ENCODE measurements at places on chromosomes 4 and X. TPM values are rescaled to one million over a fixed set of nuclear protein-coding genes. Genes with fewer than 3 reads are reported as not detected.

- no peak overlapping the region for H3K27ac ChIP-seq
- H3K4me3 ChIP-seq, result no peak overlapping the region
- DNase-seq, result no peak
- H3K36me3 ChIP-seq, result no peaks in the 10 kb centered on the region
- peaks cover 7% of the 10 kb centered on the region for H3K27me3 ChIP-seq
Measured at GRCh38 chrX:107764845-107765608, 10.6 kb downstream of the TSC22D3 start.

DNA sequence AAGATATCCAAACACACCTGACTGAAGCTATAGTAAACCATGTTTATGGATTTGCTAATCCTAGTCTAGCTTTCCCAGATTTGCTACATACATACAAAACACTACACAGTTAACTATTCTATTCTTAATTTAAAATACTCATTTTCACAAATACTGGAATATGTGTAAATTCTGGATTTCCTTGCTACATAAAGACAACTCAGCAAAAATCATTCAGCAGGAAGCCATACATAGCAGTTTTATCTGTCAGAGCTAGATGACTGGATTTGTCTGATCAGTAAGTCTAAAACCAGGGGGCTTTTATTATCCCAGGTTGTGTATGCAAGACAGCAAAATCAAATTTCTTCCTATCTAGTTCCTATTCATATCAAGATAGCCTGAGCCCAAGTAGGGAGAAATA, 98.1 kb downstream of the CNOT6L start:
- no peaks in the 10 kb centered on the region for H3K27me3 ChIP-seq
- no peak overlapping the region for H3K4me3 ChIP-seq
- H3K4me1 ChIP-seq, result peaks cover 25% of the 10 kb centered on the region
- H3K36me3 ChIP-seq, result peaks cover 3% of the 10 kb centered on the region
- no peak overlapping the region for H3K27ac ChIP-seq
- DNase-seq, result no peak

DNA sequence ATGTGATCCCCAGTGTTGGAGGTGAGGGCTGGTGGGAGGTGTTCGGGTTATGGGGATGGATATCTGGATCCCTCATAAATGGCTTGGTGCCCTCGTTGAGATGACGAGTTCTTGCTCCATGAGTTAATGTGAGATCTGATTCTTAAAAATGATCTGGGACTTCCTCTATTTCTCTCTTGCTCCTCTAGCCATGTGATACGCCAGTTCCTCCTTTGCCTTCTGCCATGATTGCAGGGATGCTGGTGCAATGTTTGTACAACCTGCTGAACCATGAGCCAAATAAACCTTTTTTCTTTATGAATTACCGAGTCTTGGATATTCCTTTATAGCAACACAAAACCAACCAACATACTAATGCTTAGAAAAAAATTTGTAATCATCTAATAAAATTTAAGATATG, 56.6 kb downstream of the STAP1 start:
- peaks cover 36% of the 10 kb centered on the region for H3K36me3 ChIP-seq
- no peaks in the 10 kb centered on the region for H3K27me3 ChIP-seq
- no peak overlapping the region for H3K27ac ChIP-seq
- H3K4me1 ChIP-seq, result no peaks in the 10 kb centered on the region
- DNase-seq, result no peak
- H3K4me3 ChIP-seq, result no peak overlapping the region

DNA sequence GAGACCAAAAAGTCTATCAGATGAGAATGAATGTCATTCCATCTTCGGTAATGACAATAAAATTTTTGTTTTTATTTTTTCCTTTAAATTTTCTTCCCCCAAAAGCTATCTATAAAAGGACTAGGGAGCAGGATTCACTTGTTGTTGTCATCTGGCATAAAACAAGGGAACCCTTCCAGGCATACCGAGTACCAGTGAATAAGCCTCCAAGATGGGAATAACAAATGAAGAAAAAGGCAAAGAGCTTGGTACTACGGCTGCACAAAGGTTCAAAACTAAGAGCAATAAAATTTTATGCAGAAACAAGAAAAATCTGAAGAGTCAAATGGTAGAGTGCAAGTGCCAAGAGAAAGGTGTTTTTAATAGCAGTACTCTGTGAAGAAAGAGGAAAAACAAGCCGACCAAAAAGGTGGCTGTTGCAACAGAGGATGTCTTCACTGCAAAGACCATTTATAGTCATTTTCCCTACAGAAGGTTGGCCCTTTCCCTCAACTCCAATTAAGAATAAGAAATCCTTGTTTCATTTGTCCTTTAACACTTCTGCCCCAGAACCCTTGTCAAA, 25.8 kb downstream of the PPP3CA start:
- peaks cover 5% of the 10 kb centered on the region for H3K4me1 ChIP-seq
- DNase-seq, result no peak

DNA sequence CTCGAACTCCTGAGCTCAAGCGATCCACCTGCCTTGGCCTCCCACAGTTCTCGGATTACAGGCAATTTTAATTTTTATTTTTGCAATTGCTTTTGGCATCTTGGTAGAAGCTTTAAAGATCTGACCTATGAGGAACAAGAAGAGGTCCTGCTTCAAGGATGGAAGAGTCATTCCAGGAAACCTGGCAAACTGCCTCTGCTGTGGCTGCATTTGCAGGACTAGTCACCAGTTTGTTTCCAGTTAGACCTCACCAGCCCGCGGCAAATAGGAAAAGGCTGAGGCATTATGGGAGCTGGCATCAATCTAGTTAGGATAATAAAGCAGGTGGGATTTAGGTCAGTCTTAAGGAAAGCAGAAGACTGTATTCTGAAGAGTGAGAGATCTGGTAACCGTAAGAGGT, 51.9 kb upstream of the LAS1L start:
- no peaks in the 10 kb centered on the region for H3K36me3 ChIP-seq

- no peaks in the 10 kb centered on the region for H3K36me3 ChIP-seq
- no peak overlapping the region for H3K27ac ChIP-seq
- H3K27me3 ChIP-seq, result no peaks in the 10 kb centered on the region
- DNase-seq, result peak; percentile 8
- H3K4me3 ChIP-seq, result no peak overlapping the region
- peaks cover 33% of the 10 kb centered on the region for H3K4me1 ChIP-seq
Measured at GRCh38 chr4:83552924-83553323, 17.0 kb downstream of the GPAT3 start.

- no peak overlapping the region for H3K4me3 ChIP-seq
- H3K27me3 ChIP-seq, result no peaks in the 10 kb centered on the region
- H3K27ac ChIP-seq, result no peak overlapping the region
- no peaks in the 10 kb centered on the region for H3K4me1 ChIP-seq
- DNase-seq, result no peak
Measured at GRCh38 chr4:58590722-58591121, 1480.5 kb upstream of the IGFBP7 start.

DNA sequence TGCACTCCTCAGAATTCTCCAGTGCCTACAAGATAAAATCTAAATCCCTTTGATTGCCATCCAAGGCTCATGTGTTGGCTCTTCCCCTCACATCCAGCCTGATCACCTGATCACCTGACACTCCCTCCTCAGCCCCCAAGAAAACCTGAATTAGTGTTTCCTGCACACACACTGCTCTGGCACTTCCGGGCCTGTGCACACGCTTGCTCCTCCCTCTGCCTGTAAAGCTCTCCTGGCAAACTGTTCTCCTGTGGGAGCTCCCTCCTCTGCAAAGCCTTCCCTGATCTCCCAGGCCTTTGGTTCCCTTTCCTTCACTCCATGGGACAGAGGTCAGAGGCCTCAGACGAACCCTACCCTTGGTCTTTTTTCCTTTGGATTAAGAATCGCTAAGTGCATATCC, 19.9 kb downstream of the PHKA2 start:
- H3K27me3 ChIP-seq, result no peaks in the 10 kb centered on the region
- no peaks in the 10 kb centered on the region for H3K36me3 ChIP-seq
- DNase-seq, result no peak

DNA sequence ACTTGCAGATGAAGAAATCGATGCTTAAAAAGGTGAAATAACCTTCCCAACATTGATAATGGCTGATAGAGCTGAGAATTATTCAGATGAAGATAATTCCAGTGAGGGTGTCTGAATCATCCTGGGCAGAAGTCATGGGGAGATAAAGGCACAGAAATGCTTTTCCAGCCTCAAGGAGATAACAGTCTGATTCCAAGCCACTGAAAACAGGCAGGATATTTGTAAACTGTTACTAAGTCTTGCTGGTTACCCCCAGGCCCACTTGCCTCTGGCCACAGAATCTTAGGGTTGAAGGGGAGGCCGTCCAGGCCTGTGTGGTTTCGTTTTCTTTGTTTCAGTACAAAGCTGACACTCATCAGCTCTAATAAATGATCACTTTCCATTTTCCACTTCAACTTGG, 158.5 kb downstream of the SH3KBP1 start:
- H3K36me3 ChIP-seq, result peaks cover 3% of the 10 kb centered on the region
- no peak for DNase-seq
- peaks cover 63% of the 10 kb centered on the region for H3K4me1 ChIP-seq
- peak overlapping the region; percentile 82 for H3K27ac ChIP-seq

- H3K27ac ChIP-seq, result no peak overlapping the region
- no peak for DNase-seq
- no peaks in the 10 kb centered on the region for H3K27me3 ChIP-seq
- H3K36me3 ChIP-seq, result no peaks in the 10 kb centered on the region
- peaks cover 4% of the 10 kb centered on the region for H3K4me1 ChIP-seq
- no peak overlapping the region for H3K4me3 ChIP-seq
Measured at GRCh38 chr4:146514651-146515357, 6.9 kb downstream of the SLC10A7 start.

DNA sequence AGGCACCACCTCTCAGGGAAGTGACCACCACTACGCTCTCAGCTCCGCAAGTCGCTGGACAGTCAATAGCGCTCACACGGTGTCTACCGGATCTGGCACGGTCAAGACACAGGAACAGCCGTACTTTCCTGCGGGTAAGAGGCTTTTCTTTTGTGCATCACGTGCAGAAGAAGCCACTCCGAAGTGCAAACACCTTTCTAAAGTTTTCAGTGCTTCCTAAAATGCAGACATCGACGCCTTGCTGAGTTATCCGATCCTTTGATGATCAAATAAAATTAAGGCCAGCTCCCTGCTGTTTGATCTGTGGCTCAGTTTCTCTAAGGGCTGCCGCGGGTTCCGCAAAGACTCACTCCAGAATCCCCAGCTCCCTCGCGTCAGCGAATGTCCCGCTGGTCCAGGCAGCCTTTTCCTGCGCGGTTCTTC, 71.8 kb downstream of the FBXO8 start:
- peak overlapping the region; percentile 68 for H3K4me3 ChIP-seq
- no peak for DNase-seq
- H3K4me1 ChIP-seq, result peaks cover 30% of the 10 kb centered on the region
- H3K27me3 ChIP-seq, result peaks cover 81% of the 10 kb centered on the region
- H3K27ac ChIP-seq, result no peak overlapping the region

DNA sequence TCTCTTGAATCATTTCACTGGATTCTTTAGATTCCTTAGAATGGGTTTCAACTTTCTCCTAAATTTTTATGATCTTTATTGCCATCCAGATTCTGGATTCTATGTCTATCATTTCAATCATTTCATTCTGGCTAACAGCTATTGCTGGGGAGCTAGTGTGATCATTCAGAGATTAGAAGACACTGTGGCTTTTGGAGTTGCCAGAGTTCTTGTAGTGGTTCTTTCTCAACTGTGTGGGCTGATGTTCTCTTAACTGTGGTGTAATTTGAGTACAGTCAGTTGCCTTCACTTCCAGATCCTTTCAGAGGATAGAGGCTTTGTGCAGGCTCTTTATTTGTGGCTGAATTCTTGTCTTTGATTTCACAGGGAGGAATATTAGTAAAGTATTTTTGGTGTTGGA, 12.1 kb upstream of the CSN2 start:
- H3K36me3 ChIP-seq, result no peaks in the 10 kb centered on the region
- no peak overlapping the region for H3K27ac ChIP-seq
- no peak for DNase-seq
- H3K4me1 ChIP-seq, result no peaks in the 10 kb centered on the region
- H3K27me3 ChIP-seq, result no peaks in the 10 kb centered on the region

DNA sequence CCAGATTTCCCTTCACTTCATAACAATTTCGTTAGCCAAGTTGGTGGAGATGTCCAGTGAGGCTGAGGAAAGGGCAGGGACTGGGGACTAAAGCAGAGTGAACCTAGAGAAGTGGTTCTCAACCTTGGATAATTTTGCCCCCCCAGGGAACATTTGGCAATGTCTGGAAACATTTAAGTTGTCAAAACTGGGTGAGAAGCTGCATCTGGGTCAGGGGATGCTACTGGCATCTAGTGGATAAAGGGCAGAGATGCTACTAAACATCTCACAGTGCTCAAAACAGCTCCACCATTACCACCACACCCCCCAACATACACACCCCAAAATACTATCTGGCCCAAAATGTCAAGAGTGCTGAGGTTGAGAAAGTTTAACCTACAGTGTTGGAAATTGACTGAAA, 32.0 kb upstream of the FGF16 start:
- peaks cover 50% of the 10 kb centered on the region for H3K27me3 ChIP-seq
- no peak overlapping the region for H3K27ac ChIP-seq
- no peak for DNase-seq

DNA sequence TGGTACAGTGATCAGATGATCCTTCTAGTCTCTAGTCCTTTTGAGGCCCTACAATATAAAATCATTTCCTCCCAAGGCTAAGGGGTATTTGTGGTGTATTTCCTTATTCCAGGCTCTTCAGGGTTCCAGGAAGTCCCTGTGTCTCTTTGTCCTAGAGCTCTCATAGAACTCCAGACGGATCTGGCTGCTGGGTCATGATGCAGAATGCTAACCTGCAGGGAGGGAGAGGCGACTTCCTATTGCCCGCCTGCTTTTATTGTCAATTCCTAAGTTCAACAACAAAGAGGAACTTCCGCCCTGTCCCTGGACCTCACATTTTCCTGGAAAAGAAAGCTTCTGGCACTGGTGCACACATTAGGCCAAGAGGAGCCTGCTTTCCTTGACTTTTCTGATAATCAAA, 45.9 kb upstream of the ZNF827 start:
- H3K36me3 ChIP-seq, result no peaks in the 10 kb centered on the region
- no peak for DNase-seq
- no peak overlapping the region for H3K4me3 ChIP-seq
- H3K27me3 ChIP-seq, result peaks cover 5% of the 10 kb centered on the region

DNA sequence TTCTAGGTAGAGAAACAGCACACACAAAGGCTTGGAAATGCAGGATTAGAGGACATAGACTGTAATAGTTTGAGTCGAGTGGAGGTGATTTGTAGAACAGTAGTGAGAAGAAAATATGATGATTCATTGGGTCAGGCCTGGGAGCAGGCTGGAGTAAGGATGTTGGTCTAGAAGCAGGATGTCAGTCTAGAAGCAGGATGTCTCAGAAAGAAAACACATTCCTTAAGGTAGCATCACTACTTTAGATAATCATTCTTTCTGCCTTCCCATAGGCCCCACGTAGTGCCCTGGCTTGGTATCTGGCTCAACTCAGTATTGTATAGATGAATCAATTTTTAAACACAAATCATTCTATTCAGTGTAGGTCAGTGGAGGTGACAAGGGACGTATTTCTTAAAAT, 11.2 kb upstream of the DACH2 start:
- no peaks in the 10 kb centered on the region for H3K4me1 ChIP-seq
- H3K4me3 ChIP-seq, result no peak overlapping the region
- DNase-seq, result no peak
- peaks cover 19% of the 10 kb centered on the region for H3K27me3 ChIP-seq
- no peaks in the 10 kb centered on the region for H3K36me3 ChIP-seq
- no peak overlapping the region for H3K27ac ChIP-seq

- H3K4me3 ChIP-seq, result no peak overlapping the region
- H3K27ac ChIP-seq, result no peak overlapping the region
- H3K36me3 ChIP-seq, result no peaks in the 10 kb centered on the region
Measured at GRCh38 chrX:17535229-17535628, 160.2 kb downstream of the NHS start.

The FGFBP2 gene
- 11.6 TPM for total RNA-seq

The FABP2 gene
- total RNA-seq, result not detected

The ZAR1 gene
- total RNA-seq, result not detected

The TRIML2 gene
- not detected for total RNA-seq

The HTR2C gene
- not detected for total RNA-seq

The VSIG4 gene
- total RNA-seq, result 0.22 TPM

Data from activated T-cell treated with anti-CD3 and anti-CD28 coated beads, Interleukin-2, amount 50 U/mL, for 72 hours (primary cell).